ENCODE measurements at places on chromosomes 12 and 14.

DNA sequence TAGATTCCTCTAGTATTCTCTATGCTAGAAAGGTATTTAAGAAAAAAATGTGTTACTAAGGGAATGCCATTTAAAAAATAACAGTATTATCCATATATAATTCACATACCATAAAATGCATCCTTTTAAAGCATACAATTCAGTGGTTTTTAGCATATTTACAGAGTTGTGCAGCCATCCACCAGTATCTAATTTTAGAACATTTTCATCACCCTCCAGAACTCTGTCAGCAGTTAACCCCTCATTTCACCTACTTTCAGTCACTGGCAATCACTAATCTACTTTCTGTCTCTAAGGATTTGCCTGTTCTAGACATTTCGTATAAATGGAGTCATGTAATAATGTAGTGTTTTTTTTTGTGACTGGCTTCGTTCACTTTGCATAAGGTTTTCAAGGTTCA lies 33.4 kb downstream of the TBC1D15 start:
- DNase-seq = no peak

- no peak for DNase-seq
These were observed 293.3 kb downstream of the PPFIA2 start for GRCh38 chr12:81465876-81466275.

DNA sequence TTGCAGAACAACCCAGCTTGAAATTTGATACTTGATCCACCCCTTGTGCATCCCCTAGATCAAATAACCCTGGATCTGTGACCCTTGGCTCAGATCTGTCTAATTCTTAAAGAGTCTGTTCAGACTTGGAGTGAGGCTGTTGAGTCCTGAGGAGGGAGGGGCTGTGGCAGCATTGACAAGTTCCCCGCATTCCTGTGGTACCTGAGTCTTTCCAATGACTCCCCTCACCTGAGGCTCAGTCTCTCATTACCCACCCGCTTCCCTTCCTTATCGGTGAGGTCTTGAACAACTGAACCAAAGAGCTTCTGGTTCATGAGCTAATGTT lies 16.1 kb upstream of the HDAC7 start:
- DNase-seq = no peak

DNA sequence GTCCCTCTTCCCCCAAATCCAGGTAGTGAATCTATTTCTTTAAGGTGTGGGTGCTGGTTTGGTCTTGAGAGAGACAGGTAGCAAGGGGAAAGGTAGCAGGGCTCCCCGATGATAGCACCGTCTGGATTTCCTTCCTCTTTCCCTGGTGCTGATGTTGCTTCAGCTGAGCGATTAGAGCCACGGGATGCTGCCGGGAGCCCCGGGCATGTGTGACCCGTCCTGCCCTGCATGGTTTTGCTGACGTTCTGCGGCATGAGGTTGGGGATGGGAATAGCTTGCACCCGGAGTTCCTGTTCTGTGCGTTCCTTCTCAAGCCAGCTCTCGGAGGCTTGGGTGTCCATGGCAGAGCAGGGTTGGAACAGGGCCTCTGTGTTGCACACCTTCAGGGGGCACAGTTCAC lies 107.3 kb downstream of the TSPAN9 start:
- DNase-seq = no peak

- DNase-seq = no peak
These were observed 90.3 kb downstream of the ETNK1 start for GRCh38 chr12:22715254-22715653.

DNA sequence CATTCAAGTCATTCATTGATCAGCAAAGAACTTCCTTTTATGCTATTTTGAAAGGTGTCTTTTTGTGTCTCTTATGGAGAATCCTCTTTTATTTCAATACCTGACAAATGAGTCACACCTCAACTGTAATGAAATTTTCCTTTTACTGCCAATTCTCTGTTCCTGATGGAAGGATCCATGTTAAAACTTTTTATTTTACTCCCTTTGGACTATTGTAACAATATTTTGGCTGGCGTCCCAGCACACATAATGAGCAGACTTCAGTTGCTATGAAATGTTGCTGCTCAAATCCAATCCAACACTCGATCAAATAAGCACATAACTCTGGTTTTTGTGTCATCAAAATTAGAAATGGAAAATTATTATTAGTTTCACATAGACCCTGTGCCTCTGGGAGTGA lies 21.9 kb upstream of the SLC15A5 start:
- DNase-seq = no peak

- DNase-seq = no peak
These were observed 7.6 kb upstream of the EXD2 start for GRCh38 chr14:69183735-69184134.

GRCh38 chr14:95432144-95433093 lies 84.0 kb downstream of the SYNE3 start:
- no peak for DNase-seq

Measured in stimulated activated CD4-positive, alpha-beta T cell treated with anti-CD3 and anti-CD28 coated beads, TNF-alpha, amount 100 ng/mL, for 1 hour (primary cell).